Calu3 (cell line): ENCODE measurements at places on chromosomes 6 and 20. TPM values are rescaled to one million over a fixed set of nuclear protein-coding genes. Genes with fewer than 3 reads are reported as not detected.
A peak's percentile ranks its signal among the peaks of the same experiment; 100 is the strongest.

DNA sequence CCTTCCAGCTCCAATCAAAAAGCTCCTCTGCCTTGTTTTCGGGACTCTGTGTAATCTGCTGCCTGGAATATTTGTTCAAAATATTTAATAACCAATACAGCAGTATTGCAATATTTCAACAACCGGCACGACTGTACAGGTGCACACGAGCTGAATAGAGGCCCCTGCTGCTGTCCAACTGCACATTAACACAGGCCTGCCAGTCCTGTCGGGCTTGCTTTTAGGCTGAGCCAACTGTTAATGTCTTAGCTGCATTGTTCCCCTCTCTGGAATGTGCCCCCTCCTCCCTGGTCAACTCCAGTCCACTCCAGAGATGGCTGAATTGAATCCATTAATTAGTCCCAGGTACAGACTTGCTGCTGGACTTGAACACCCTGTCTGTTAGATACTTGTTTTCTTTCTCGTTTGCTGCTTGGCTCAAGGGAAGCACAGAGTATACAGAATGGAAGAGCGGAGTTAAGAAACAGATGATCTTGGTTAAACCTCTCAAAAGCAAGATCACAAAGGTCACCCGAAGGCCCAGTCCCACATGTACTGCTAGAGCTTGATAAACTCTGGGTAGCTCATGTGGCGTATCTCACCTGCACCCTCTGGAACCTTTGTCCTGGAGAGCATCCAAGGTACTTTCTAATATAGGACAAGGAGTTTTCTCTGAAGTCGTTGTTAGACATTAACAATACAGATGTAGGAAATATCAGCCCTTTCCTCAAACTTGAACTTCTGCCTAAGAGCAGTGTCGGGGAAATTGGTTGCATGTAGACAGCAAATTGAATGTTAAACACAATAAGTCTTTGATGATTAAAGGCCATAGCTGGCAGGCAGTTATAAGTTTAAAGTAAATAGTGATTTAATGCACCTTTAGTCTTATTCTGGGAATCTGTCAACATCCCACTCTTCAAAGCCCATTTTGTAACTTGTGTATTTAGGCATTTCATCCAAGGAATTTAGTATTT lies 31.9 kb downstream of the SHLD1 start:
- no peak for DNase-seq
- H3K4me3 ChIP-seq, result no peak overlapping the region
- no peaks in the 10 kb centered on the region for H3K4me1 ChIP-seq

DNA sequence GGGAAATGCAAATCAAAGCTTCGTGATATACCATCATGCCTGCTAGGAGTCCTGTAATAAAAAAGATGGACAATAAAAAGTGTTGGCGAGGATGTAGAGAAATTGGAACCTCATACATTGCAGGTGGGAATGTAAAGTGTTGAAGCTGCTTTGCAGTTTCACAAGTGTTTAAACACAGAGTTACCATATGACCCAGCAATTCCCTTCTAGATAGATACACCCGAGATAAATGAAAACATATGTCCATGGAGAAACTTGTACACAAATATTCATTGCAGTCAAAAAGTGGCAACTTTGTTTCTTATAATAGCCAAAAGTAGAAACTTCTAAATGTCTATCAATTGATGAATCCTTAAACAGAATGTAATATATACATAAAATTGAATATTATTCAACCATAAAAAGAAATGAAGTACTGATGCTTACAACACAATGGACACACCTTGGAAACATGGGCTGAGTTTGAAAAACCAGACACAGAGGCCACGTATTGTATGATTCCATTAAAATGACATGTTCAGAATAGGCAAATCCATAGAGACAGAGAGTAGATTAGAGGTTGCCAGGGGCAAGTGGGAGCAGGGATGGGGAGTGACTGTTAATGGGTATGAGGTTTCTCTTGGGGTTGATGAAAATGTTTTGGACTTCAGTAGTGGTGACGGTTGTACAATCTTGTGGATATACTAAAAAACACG lies 20.8 kb upstream of the ERVFRD-1 start:
- H3K4me3 ChIP-seq, result no peak overlapping the region
- no peaks in the 10 kb centered on the region for H3K4me1 ChIP-seq
- DNase-seq, result no peak
- no peaks in the 10 kb centered on the region for H3K27me3 ChIP-seq

DNA sequence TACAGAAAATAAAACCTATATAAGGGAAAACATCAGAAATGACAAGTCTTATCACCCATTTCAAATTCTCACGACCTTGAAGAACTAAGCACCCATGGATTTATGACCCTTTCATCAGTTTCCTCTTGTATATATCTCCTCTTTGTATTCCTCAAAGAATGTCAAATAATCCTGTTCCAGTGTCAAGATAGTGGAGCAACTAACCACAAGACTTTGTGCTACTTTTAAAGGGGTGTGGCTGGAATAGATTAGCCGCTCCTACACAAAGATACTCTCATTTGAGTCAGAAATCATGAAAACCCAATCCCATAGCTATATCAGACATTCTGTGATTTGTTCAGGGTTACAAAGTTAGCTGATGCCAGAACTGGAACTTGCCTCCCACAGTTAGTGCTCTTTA lies 6.6 kb downstream of the REPS1 start:
- no peak for DNase-seq
- H3K27ac ChIP-seq, result no peak overlapping the region
- no peaks in the 10 kb centered on the region for H3K27me3 ChIP-seq
- peaks cover 9% of the 10 kb centered on the region for H3K4me1 ChIP-seq
- no peaks in the 10 kb centered on the region for H3K36me3 ChIP-seq
- H3K4me3 ChIP-seq, result no peak overlapping the region

GRCh38 chr6:75363304-75363703 lies 78.7 kb upstream of the TMEM30A start:
- no peak for DNase-seq
- no peaks in the 10 kb centered on the region for H3K27me3 ChIP-seq
- no peaks in the 10 kb centered on the region for H3K36me3 ChIP-seq
- peaks cover 7% of the 10 kb centered on the region for H3K4me1 ChIP-seq

GRCh38 chr20:58045579-58045978 lies 182.9 kb downstream of the ANKRD60 start:
- no peaks in the 10 kb centered on the region for H3K27me3 ChIP-seq
- H3K27ac ChIP-seq, result no peak overlapping the region
- H3K4me3 ChIP-seq, result no peak overlapping the region
- H3K4me1 ChIP-seq, result peaks cover 6% of the 10 kb centered on the region
- DNase-seq, result no peak
- no peaks in the 10 kb centered on the region for H3K36me3 ChIP-seq

GRCh38 chr20:31706607-31707257 lies 15.9 kb downstream of the BCL2L1 start:
- peak overlapping the region; percentile 36 for H3K4me3 ChIP-seq
- peak overlapping the region; percentile 91 for H3K27ac ChIP-seq
- H3K4me1 ChIP-seq, result peaks cover 85% of the 10 kb centered on the region
- no peaks in the 10 kb centered on the region for H3K27me3 ChIP-seq

DNA sequence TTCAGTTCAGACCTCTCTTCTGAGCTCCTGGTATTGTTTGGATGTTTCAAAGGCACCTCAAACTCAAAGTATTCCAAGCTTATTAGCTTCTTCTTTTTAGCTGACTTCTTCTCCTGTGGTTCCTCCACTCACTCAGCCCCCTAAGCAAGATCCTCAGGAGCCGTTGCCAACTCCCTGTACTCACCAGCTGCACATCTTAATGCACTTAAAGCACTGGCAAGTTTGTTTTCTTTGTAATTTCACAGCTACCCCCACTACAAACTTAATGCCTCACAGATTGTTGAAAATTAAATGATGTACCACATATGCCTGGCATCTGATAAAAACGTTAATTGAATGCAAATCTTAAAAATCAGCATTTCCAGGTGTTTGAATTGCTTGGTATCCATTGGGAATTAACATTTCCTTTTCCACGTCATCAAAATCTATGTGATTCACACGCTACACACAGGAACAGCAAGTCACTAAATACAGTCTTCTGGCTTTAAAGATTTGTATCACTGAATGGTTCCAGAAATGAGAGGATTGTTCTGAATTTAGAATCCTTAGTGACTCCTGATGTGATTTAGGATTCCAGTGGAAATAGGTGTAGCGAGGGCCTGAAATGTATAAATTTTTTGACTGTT lies 24.5 kb downstream of the CALHM6 start:
- H3K4me3 ChIP-seq, result no peak overlapping the region
- peaks cover 14% of the 10 kb centered on the region for H3K4me1 ChIP-seq
- no peak for DNase-seq
- H3K27me3 ChIP-seq, result no peaks in the 10 kb centered on the region
- H3K27ac ChIP-seq, result no peak overlapping the region

DNA sequence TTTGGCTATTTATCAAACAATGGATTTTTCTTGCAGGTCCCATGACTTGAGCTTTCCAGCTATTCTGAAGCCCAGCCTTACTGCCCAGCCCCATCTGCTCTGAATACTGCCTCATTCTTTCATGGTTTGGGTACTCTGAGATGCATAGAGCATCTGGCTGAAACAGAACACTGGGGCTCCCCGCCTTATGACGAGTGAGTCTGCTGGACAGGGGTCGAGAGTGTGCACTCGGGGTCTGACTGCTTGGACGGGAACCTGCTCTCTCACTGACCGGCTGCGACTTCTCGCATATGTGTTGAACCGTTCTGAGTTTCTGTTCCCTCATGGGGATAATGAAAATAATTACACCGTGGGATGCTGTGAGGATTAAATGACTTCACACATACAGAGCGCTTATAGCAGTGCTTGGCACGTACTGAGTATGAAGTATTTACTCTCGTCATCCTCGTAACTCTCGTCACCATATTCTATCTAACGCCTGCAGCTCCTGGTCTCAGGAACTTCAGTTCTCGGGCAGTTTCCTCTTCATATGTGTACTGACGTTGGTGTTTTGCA lies 59.5 kb upstream of the MPC1 start:
- peaks cover 5% of the 10 kb centered on the region for H3K36me3 ChIP-seq
- H3K27ac ChIP-seq, result no peak overlapping the region
- DNase-seq, result no peak

- H3K36me3 ChIP-seq, result no peaks in the 10 kb centered on the region
- no peak overlapping the region for H3K27ac ChIP-seq
- no peaks in the 10 kb centered on the region for H3K4me1 ChIP-seq
- H3K4me3 ChIP-seq, result no peak overlapping the region
Observed at GRCh38 chr6:3312604-3313231, 54.0 kb downstream of the PSMG4 start.

- H3K27ac ChIP-seq, result no peak overlapping the region
- H3K36me3 ChIP-seq, result no peaks in the 10 kb centered on the region
- DNase-seq, result no peak
- H3K4me3 ChIP-seq, result no peak overlapping the region
Observed at GRCh38 chr6:113184291-113184690, 672.9 kb upstream of the MARCKS start.

DNA sequence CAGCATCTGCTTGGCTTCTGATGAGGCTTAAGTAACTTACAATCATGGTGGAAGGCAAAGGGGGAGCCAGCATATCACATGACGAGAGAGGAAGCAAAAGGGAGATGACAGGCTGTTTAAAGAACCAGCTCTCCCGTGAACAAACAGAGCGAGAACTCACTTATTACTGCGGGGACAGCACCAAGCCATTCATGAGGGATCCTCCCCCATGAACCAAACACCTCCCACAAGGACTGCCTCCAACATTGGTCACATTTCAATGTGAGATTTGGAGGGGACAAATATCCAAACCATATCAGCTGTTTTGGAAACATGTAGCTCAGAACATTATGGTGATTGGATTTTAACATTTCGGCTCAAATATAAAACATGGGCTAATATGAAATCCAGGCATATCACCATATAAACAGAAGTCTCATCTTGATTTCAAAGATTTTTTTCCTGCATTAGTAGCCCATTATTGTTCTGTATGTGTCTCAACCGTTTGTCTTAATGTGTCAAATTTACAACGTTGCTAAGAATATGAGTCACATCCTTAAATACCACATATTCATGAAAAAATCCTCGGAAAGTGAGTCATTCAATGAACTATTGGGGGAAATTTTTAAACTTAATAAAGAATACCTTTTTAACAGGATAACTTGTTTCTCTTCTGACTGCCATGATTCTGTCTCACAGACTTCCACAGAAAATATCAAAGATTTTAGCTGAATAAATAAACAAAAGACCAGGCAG lies 894.3 kb downstream of the TFAP2A start:
- peaks cover 12% of the 10 kb centered on the region for H3K36me3 ChIP-seq
- H3K4me1 ChIP-seq, result peaks cover 54% of the 10 kb centered on the region
- no peak for DNase-seq
- peak overlapping the region; percentile 65 for H3K27ac ChIP-seq

DNA sequence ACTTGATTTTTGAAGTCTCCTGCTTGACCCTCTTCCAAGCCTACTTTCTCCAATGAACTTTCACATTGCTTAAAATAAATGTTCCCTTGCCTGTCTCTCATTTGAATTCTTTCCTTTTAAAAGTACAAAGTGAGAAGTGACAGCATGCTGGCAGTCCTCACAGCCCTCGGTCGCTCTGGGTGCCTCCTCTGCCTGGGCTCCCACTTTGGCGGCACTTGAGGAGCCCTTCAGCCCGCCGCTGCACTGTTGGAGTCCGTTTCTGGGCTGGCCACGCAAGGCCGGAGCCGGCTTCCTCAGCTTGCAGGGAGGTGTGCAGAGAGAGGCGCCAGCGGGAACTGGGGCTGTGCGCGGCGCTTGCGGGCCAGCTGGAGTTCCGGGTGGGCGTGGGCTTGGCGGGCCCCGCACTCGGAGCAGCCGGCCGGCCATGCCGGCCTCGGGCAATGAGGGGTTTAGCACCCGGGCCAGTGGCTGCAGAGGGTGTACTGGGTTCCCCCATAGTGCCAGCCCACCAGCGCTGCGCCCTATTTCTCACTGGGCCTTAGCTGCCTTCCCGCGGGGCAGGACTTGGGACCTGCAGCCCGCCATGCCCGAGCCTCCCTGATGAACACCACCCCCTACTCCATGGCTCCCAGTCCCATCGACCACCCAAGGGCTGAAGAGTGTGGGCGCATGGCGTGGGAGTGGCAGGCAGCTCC lies 31.9 kb downstream of the SERPINB6 start:
- no peaks in the 10 kb centered on the region for H3K36me3 ChIP-seq
- DNase-seq, result no peak
- H3K4me3 ChIP-seq, result no peak overlapping the region
- no peaks in the 10 kb centered on the region for H3K27me3 ChIP-seq

- no peak overlapping the region for H3K27ac ChIP-seq
- no peak for DNase-seq
- no peaks in the 10 kb centered on the region for H3K36me3 ChIP-seq
Observed at GRCh38 chr6:100322886-100323285, 141.8 kb downstream of the SIM1 start.

- peaks cover 37% of the 10 kb centered on the region for H3K27me3 ChIP-seq
- no peaks in the 10 kb centered on the region for H3K36me3 ChIP-seq
- H3K4me3 ChIP-seq, result no peak overlapping the region
- no peaks in the 10 kb centered on the region for H3K4me1 ChIP-seq
- no peak overlapping the region for H3K27ac ChIP-seq
- peak; percentile 67 for DNase-seq
Observed at GRCh38 chr6:167501831-167502385, 177.0 kb downstream of the TTLL2 start.

- peaks cover 28% of the 10 kb centered on the region for H3K27me3 ChIP-seq
- H3K27ac ChIP-seq, result no peak overlapping the region
- no peak for DNase-seq
- no peaks in the 10 kb centered on the region for H3K36me3 ChIP-seq
- no peak overlapping the region for H3K4me3 ChIP-seq
Observed at GRCh38 chr6:163659803-163660202, 245.3 kb downstream of the QKI start.

- no peaks in the 10 kb centered on the region for H3K27me3 ChIP-seq
- no peak overlapping the region for H3K4me3 ChIP-seq
- H3K27ac ChIP-seq, result no peak overlapping the region
- H3K4me1 ChIP-seq, result no peaks in the 10 kb centered on the region
- no peaks in the 10 kb centered on the region for H3K36me3 ChIP-seq
Observed at GRCh38 chr6:7939184-7939863, 28.7 kb upstream of the TXNDC5 start.

NKAIN2 gene
- total RNA-seq, result not detected in 2 replicates

PRDM13 gene
- total RNA-seq, result 0.71 and 1.3 TPM in 2 replicates

DNAH8 gene
- total RNA-seq, result 0.05 TPM in 1 of 2 replicates, not detected in the other

HACE1 gene
- total RNA-seq, result 7.9 and 12.5 TPM in 2 replicates

NRN1 gene
- total RNA-seq, result not detected in 2 replicates

BPIFB1 gene
- 8.5 and 9.2 TPM in 2 replicates for total RNA-seq

TAAR6 gene
- total RNA-seq, result not detected in 2 replicates

EPPIN gene
- total RNA-seq, result not detected in 2 replicates
